ENCODE measurements at places on chromosomes 6 and 20. TPM values are rescaled to one million over a fixed set of nuclear protein-coding genes. Genes with fewer than 3 reads are reported as not detected.

Gene COX4I2
- 21.7 TPM for polyA plus RNA-seq

- DNase-seq = no peak
Observed at GRCh38 chr20:41574802-41575389, 43.3 kb downstream of the CHD6 start.

Gene SLC4A11
- polyA plus RNA-seq = 1.3 TPM

GRCh38 chr6:32815996-32816395 lies 806 bp downstream of the HLA-DOB start:
- no peak for DNase-seq

Gene HLA-DPA1
- 33.5 TPM for polyA plus RNA-seq

Gene CLPSL1
- not detected for polyA plus RNA-seq

Gene SLC44A4
- polyA plus RNA-seq = 24.4 TPM

DNA sequence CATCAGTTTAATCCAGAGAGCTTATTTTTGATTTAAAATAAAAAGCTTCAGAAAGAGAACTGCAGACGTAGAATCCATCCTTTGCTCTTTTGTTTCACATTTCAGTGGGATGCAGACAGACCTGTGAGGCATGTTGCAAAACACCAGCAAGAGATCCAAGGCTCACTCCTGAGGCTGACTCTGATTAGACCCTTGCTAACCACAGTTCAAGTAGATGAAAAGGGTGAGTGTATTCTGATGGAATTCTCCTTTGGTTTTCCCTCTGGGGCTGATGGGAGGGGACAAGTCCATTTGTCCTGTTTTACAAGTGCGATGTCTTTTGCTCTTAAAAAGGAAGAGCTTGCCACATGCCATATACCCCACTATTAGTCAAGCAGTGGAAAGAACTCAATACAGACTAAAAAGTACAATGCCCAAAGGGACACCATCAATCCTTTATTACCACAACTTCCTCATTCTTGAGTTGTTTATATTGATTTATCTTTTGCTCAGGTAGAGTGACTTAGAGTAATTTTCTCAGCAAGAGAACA lies 772.7 kb downstream of the MAFB start:
- no peak for DNase-seq

Gene RSPO3
- polyA plus RNA-seq = 8.0 TPM

- no peak for DNase-seq
Observed at GRCh38 chr6:101281266-101281665, 112.2 kb upstream of the GRIK2 start.

Gene PPP1R16B
- 6.3 TPM for polyA plus RNA-seq

Gene OLIG3
- not detected for polyA plus RNA-seq

Gene ARFGEF3
- polyA plus RNA-seq = 5.1 TPM

DNA sequence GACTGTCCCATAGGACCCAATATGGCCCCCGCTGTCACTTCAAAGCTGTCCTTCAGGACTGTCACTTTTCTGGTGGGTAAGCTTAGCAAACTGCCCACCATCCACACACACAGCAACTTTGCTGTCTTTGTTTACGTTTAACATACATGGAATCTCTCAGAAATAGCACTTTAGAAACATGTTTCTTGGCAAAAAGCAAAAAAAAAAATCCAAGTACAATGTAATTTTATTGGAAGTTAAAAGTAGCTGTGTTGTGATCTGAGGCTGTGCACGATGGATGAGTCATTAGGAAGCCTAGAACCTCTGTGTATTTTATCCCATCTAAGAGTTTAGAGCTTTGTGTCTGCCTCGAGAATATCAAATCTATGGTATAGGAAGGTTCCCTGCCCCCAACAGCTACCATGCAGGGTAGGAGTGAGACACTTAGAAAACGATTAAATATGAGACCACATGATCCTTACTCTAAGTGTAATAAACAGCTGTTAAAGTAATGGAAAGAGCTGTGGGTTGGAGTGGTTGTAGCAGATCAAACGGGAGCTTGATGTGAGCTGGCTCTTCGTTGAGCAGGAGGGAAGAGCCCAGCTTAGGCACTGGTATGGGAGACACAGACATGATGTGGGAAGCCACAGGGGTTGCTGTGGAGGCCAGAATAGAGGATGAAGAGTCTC lies 119.5 kb downstream of the PLEKHG1 start:
- DNase-seq = no peak

Gene VGLL2
- not detected for polyA plus RNA-seq

Gene POM121L2
- not detected for polyA plus RNA-seq

Gene SOX18
- polyA plus RNA-seq = 13.7 TPM

Gene HRH3
- polyA plus RNA-seq = 0.06 TPM

DNA sequence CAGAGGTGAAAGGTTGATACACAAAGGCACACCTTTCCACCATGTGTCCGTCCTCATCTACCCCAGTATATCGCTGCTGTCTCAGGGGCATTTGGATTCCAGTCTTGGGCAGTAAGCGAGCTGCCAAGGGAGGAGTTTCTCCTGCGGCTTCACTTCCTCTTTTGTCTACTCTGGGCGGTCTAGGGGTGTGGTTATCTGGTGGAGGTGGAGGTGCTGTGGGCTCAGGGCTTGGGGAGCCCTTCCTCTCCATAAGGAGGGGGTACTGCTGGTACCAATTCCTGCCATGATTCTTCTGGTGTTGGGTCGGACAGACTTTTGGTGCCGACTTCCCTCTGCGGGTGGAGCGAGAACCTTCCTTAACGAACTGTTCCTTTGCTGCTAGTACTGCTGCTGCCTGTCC lies 31.9 kb upstream of the FABP7 start:
- DNase-seq = no peak

DNA sequence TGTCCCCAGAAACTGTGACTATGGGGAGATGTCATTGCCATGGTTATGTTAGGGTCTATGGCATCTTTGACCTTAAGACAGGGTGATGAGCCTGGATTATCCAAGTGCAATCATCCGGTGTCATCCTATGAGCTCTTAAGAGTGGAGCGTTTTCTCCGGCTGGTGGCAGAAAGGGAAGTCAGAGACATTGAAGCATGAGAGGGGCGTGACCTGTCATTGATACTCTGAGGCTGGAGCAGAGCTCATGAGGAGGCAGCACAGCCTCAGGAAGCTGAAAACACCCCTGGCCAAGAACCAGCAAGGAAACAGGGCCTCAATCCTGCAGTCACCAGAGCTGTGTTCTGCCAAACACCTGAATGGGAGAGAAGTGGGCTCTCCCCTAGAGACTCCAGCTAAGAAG lies 59.6 kb downstream of the ANKRD60 start:
- DNase-seq = no peak

Gene TRIM40
- not detected for polyA plus RNA-seq

DNA sequence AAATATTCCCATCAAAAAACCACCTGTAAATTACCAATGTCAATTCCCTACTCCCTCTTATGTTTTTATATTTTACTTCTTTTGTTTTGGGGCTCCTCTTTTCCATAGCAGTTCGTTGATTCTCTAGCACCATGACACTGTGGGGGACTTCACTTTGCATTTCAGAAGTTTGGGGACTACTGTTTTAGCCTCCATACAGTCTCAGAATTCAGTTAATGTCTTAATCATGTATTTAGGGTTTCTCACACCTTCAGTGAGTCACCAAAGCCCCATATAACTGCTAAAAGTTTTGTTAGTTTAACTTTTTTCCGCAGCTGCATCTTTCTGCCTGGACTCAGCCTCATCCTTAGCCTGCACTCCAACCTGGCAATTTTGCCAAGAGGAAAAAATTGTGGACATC lies 20.7 kb upstream of the AIG1 start:
- DNase-seq = no peak

DNA sequence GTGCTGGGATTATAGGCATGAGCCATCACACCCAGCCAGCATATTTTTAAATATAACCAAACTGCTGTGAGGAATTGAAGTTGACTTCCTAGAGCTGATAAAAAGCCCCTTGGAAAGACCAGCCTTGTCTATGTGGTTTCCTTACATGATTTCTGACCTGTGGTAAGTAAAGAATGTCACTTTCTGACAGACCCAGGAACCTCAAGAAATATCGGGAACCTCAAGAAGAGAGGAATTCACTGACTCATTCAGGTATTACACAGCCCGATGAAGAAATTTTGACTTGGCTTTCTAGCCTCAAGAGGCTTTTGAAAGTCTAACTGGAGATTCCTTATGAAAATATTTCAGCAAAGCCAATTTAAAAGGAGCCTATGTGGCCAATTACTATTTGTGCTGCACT lies 71.8 kb downstream of the FOXF2 start:
- DNase-seq = no peak

Gene PPIL6
- polyA plus RNA-seq = 12.2 TPM

DNA sequence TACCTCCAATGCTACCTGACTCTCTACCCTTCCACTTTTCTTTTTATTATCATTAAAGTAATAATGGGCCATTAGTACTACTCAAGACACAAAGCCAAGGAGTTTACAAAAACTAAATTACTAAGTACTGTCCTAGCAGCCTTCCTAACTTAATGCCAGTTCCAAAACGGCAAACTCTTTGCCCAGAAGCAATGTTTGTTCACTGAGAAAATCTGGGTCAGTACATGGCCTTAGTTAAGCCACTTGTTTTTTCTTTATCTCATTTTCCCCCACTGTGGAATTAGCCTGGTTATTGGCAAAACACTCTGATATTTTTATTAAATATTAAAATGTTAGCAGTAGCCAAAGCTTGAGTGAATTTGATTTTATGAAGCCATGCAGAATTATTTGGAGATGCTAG lies 242.4 kb downstream of the KCNQ5 start:
- no peak for DNase-seq

Gene GRM1
- polyA plus RNA-seq = 0.07 TPM

- no peak for DNase-seq
Observed at GRCh38 chr6:21382821-21383449, 210.6 kb upstream of the SOX4 start.

DNA sequence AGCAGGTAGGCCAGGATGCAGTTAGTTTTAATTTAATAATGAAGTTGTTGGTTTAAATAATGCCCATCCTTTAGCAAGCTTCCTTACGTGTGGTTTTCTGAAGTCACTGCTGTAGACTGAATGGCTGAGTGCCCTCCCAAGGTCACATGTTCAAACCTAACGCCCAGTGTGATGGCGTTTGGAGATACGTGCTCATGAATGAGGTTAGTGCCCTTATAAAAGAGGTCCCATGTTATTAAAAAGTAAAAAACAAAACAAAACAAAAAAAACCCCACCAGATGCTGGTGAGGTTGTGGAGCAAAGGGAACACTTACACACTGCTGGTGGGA lies 16.3 kb downstream of the LRP11 start:
- no peak for DNase-seq

GRCh38 chr20:25706793-25707192 lies 10.1 kb upstream of the ZNF337 start:
- no peak for DNase-seq

DNA sequence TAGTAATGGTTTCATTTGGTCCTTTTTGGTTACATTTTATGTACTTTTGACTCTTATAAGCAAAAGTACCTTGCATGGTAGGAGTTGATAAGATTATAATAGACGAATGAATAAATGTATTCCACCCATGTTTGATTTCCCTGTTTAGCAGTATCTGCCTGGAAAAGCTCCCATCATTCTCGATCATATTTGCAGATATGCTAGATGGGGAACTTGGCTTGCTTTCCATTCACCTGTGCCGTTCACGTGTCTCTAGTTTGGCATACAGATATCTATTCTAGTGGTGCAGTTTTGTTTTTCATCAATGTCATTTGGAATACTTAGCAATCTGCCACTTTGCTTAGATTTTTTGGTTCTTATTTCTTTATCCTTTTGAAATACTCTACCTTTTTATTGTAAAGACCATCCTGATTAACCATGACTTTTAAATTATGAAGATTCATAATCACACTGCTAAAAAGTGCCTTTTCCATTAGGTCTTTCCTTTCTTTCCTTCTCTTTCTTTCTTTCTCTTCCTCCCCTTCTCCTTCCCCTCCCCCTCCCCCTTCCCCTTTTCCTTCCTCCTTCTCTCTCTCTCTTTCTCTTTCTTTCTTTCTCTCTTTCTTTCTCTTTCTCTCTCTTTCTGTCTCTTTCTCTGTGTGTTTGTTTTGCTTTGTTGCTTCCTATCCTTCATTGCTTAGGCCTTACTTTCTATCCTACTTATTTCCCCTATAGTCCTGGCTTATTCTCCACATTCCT lies 40.4 kb downstream of the ANKS1A start:
- DNase-seq = no peak

Gene HLA-F
- polyA plus RNA-seq = 18.3 TPM

DNA sequence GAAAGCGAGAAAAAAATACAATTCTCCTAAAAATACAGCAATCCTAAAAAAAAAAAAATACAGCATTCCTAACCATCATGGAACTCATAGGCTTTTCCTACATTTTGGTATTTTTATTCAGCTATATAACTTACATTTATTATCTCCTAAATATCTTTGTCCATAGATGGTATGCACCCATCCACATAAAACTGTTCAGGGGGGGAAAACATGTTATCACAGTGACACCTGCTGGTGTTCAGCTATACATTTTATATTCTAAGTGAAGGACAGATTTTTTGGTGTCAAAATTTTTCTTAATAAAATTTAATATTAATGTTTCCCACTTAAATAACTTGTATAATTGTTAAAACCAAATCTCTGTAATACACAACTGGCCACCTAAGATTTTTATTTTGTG lies 58.0 kb downstream of the BLOC1S5 start:
- DNase-seq = no peak

DNA sequence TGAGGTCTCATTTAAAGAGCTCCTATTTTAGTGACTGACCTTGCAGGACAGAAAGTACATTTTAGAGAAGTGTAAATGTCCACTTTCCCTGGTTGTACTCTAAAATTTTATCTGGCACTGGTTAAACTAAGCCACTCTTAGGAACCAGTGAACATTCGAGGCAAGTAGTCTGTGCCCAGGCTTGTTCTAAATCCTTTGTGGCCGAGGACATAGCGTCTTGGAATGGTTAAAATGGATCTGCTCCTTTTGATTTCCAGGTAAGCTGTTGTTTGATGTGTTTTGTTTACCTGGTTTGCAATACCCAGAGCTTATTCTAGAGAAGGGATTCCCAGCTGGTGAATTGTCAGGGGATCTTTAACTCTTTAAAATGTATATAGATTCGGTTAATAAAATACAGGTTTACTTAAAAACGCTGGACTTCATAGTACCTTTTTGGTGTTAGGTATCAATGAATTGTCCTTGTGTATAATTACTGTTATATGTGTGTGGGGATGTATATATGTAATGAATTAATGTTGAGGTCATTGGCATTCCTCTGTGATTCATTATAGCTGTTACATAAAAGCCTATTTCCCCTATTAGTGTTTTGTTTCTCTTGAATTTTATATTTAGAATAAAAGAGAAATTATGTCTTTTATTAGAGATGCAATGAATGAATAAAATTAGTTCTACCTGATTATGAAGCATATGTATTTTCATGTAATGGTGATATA lies 15.8 kb downstream of the SNX9 start:
- no peak for DNase-seq

DNA sequence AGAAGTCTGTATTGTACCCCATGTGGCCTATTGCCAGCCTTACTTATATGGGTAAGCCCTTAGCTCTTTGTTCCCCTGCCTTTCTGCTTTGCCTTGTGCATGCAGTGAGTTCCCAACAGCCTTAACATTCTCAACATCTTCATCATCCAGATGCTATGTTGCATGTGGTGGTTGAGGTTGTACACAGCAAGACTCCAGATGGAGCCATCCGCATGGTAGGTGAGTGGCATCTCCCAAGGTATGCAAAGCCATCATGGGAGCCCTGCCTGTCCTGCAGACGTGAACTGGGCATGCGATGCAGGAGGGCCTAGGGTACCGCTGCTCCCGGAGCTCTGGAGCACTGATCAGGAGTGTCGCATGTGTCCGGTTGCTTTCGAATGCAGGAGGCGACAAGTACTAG lies 16.1 kb downstream of the CEP43 start:
- DNase-seq = no peak

Gene ELOVL4
- polyA plus RNA-seq = 1.1 TPM

GRCh38 chr20:23118144-23118543 lies 32.0 kb upstream of the CD93 start:
- no peak for DNase-seq
